ENCODE measurements at places on chromosomes 6 and 20.

- DNase-seq, result no peak
Measured at GRCh38 chr6:33197431-33198048, 2.9 kb downstream of the RXRB start.

- DNase-seq, result no peak
Measured at GRCh38 chr20:15240801-15241200, 903.4 kb upstream of the FLRT3 start.

DNA sequence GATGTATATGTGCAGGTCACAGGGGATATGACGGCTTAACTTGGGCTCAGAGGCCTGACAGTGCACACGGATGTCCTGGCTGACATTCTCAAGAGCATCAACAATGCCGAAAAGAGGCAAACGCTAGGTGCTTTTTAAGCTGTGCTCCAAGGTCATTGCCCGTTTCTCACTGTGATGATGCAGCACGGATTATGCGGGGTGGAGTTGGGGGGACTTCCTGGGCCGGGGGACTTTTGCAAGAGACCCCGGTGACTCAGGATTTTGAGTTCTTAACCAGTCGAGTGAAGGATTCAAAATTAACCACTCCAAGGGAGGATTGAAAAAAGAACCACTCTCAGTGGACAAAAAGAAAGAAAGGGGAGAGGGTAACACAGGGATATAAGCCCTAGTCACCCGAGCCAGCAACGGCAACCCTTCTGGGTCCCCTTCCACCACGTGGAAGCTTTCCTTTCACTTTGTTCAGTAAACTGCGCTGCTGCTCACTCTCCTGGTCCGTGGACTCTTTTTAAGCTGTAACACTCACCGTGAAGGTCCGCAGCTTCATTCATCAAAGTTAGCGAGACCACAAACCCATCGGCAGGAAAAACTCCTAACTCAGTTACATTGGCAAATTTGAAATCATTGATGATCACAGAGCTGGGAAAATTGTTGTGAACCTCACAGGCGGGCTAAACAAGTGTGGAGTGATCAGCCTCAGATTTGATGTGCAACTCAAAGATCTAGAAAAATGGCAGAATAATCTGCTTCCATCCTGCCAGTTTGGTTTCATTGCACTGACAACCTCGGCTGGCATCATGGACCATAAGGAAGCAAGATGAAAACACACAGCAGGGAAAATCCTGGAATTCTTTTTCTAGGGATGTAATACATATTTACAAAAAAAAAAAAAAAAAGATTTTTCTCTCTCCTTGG is 199.3 kb downstream of the ARID1B start:
- DNase-seq, result no peak

GRCh38 chr6:2854396-2854982 is 12.8 kb upstream of the SERPINB1 start:
- no peak for DNase-seq

GRCh38 chr6:157726892-157727628 is 96.0 kb upstream of the SNX9 start:
- DNase-seq, result no peak
